ENCODE measurements at places on chromosomes 16 and 17.

GRCh38 chr17:19372011-19372370, 6.3 kb upstream of the MAPK7 start:
- DNase-seq: no peak

- no peak for DNase-seq
Measured at GRCh38 chr16:1771864-1772361, 570 bp upstream of the NME3 start.

DNA sequence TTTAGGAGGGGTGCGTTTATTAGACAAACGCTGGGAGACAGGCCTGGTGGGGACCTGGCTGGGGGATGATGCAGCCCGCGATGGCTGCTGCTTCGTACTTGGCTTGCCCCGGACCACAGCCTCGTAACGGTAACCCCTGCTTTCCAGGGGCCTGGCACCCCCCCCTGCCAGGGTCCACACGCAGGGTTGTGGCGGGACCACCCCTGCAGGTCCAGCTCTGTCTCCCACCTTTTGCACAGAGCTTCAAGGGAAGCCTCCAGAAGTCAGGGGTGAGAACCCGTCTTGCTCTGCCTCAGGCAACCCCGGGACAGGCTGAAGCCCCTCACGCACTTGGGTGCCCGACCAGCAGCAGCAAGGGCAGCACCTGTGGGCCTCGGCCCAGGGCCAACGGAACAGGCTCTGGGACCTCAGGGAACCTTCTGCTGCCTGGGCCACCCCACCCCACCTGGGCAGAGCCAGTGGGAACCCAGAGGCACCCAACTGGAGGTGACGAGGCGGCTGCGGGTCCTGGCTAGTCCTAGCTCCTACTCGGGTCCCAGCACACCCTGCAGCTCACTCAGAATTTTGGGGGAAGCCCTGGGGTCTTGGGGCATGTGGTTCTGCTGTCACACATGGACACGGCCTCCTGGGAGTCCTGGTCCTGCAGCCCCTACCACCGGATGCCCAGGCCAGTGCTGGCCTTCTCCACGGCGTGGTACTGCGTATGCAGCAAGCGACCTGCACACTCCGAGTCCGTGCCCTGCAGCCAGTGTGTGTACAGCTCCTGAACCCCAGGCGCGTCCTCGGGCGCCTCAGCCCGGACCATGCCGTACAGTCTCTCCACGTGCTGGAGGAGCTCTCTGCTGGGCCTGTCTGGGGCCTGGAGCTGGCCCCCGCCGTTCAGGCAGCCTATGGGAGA, 3.1 kb downstream of the HAGHL start:
- no peak for DNase-seq

- no peak for DNase-seq
Measured at GRCh38 chr17:4086041-4086483, 56.8 kb downstream of the ZZEF1 start.

DNA sequence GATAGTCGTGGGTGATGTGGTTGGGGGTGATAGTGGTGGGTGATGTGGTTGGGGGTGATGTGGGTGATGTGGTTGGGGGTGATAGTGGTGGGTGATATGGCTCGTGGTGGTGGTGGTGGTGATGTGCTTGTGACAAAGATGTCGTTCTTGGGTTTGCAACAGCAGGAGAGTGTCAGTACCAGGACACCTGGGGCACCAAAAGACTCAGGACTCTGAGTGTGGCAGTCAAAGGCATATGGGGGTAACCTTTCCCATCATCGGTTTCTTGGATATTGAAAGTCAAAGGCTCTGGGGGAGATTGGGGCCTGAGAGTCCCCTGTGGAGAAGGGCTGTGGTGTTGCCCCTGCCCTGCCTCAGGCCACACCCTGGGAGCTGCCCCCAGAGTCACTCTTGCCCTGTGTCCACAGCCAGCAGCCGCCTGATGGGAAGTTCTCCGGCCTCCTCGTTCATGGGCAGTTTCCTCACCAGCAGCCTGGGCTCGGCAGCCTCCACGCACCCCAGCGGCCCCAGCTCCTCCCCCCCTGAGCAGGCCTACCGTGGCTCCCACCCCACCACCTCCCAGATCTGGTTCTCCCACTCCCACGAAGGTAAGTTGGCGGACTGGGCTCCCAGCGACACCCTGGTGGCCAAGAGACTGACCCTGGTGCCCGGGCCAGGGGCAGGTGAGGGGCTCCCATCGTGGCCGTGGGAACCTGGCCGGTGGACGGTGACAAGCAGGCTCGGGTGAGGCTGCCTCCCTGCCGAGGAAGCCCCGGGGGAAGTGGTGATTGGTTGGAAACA, 31.3 kb downstream of the BAHCC1 start:
- no peak for DNase-seq

- DNase-seq: no peak
Measured at GRCh38 chr17:15119968-15120367, 145.2 kb downstream of the PMP22 start.

GRCh38 chr17:31061678-31062077, 33.1 kb upstream of the NF1 start:
- no peak for DNase-seq

- DNase-seq: no peak
Measured at GRCh38 chr17:12545877-12546513, 119.7 kb upstream of the MYOCD start.

GRCh38 chr16:86219655-86220445, 290.5 kb upstream of the FOXF1 start:
- DNase-seq: no peak

GRCh38 chr17:28467456-28468025, 5.9 kb upstream of the SLC13A2 start:
- DNase-seq: no peak

GRCh38 chr17:82112914-82113311, 14.9 kb upstream of the FASN start:
- no peak for DNase-seq

GRCh38 chr17:33696102-33696501, 403.0 kb upstream of the ASIC2 start:
- DNase-seq: no peak

DNA sequence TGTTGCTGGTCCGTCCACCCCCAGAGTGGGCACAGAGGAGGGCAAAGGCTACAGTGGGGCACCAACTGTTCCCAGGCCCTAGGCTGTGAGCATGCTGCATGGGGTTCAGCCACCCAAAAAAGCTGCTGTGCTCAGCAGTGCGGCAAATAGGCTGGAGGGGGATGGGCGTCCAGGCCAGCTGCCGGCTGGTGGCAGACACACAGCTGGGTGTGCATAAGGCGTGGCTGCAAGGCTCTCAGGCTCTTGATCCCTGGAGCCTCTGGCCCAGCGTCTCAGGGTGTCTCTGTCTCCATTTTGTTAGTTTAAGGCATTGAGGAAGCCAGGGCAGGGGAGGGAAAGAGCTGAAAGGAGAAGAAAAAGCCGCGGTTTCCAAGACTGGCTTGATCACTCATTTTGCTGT, 8.8 kb downstream of the RPL19 start:
- DNase-seq: no peak

- no peak for DNase-seq
Measured at GRCh38 chr16:69871708-69872107, 79.4 kb upstream of the CLEC18A start.

DNA sequence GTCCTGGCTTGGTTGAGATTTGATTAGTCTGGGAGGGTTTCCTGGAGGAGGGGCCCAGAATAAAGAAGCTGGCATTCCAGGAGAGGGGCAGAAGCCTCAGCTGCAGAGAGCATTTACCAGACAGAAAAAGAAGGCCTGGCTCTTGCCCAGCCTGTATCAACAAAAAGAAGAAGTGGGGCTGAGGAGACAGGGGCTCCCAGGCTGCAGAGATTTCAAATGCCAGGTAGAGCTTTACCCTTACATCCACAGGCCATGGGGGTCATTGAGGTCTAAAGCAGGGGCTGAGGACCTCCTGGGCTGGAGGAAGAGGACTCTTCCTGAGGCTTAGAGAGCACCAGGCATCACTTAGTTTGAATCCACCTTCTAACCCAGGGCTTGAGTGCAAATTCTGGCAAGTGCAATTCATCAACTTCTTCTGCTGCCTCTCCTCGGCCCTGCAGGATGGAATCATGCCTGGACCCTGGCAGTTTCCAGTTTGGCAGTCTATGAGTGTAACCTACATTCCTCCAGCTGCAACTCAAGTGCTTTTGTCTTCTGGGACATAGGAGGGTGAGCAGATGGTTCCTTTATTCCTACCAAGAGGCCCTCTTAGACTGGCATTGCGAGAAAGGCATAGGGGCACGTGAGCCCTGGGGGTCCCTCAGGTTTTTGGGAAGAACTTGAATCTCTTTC, 15.3 kb downstream of the CA7 start:
- DNase-seq: no peak

- DNase-seq: no peak
Measured at GRCh38 chr17:3946711-3947235, 17.5 kb downstream of the ATP2A3 start.

GRCh38 chr17:72158895-72159885, 38.4 kb downstream of the SOX9 start:
- DNase-seq: no peak

- DNase-seq: no peak
Measured at GRCh38 chr16:67393788-67394154, 473 bp upstream of the TPPP3 start.

GRCh38 chr16:23564575-23565363, 7.2 kb downstream of the UBFD1 start:
- DNase-seq: no peak

GRCh38 chr16:79451196-79451816, 149.2 kb downstream of the MAF start:
- DNase-seq: no peak

- DNase-seq: no peak
Measured at GRCh38 chr17:34499576-34499975, 79.8 kb upstream of the TMEM132E start.

- no peak for DNase-seq
Measured at GRCh38 chr16:1743376-1744337, 27.7 kb downstream of the NME3 start.

DNA sequence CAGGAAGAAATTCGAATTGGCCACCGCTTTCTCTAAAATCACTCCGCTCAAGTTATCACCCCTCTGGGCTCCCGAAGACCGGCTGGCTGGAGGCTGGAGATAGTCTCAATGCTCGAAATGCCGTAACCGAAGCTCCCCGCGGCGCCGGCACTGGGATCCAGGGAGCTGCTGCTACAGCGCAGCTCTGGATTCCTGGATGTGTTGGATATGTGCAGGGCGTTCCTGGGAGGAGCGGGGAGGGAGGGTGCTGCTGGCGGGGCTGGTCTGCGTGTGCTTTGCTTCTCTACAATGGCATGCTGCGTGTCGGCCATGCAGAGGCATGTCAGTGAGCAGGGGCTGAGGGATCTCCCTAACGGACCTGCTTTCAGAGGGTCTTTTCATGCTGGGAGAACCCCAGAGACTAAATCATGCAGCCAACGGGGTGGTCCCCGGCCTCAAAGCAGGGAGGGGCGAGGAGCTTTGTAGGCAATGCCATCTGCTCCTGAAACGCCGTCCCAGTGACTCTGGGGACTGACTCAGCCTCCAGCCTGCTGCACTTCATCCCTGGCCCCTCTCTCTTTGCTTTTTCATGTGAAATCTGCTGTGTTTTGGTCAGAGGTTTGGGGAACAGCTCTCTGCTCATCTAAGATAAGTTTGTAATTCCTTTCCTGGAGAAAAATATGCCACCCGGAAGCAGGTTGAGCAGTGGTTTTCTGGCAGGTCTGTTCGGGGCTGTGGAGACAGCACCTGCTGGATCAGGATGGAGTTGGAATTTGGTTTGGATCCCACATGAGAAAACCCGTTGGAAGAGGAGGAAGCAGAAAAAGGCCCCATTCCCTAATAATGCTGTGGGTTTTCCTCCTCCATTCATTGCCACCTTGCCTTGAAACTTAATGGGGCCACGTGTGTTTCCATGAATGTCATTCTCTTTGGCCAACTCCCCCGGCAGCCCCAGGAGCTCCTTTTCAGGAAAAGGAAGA, 311.4 kb downstream of the SEC14L1 start:
- DNase-seq: no peak

DNA sequence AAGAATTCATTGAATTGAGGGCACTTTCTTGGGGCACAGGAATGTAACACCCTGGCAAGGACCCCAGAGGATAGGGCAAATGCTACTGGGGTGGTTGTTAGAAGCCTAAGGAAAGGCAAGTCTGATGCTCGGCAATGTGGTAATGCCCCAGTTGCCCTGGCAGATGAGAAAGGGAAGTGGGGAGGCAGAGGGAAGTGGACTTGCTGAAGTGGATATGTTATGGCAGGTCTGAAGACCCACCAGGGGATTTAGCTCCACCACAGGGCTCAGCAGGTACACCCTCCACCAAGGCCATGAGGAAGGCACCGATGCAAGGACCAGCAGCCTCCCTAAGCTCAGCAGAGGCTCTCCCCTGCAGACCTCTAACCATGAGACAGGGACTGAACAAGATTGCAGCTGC, 184.8 kb downstream of the IRX5 start:
- DNase-seq: no peak

DNA sequence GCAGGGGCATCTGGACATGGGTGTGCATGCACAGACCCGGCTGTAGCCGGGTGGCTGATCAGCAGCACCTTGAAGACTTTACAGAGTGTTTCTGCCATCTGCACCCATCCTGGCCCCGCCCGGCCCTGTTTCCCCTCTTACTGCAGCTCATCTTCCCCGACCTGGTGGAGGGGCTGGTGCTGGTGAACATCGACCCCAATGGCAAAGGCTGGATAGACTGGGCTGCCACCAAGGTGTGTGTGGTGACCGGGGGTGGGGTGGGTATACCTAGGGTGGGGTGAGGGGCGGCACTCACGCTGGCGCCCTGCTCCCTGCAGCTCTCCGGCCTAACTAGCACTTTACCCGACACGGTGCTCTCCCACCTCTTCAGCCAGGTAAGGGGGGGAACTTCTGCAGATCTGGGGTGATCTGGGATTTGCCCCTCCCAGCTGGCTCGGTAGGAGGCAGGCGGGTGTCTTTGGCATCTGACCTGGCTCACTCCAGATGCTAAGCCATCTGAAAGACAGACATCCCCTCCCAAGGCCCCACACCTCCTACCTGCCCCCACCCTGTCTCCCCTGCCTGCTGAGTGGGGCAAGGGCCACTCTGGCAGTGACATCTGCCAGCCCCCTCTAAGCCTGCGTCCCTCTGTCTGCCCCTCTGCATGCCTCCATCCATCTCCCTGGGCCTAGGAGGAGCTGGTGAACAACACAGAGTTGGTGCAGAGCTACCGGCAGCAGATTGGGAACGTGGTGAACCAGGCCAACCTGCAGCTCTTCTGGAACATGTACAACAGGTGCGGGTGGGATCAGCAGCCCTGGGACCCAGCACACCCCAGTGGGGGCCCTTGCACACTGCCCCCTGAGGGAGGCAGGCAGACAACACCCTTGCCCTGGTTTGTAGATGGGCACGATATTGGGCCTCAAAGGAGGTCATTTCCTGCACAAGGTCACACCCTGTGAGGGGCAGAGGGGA, 6.6 kb downstream of the NDRG4 start:
- no peak for DNase-seq

- DNase-seq: no peak
Measured at GRCh38 chr16:56354016-56354415, 71.3 kb downstream of the AMFR start.

All from stimulated activated CD4-positive, alpha-beta T cell treated with anti-CD3 and anti-CD28 coated beads, Interleukin-12 subunit alpha, Interleukin-12 subunit beta, amount 100 ng/mL, for 24 hours (primary cell).